ENCODE measurements at places on chromosomes 12 and 14.
A peak's percentile ranks its signal among the peaks of the same experiment; 100 is the strongest.

GRCh38 chr12:47888153-47888819, 16.5 kb downstream of the VDR start:
- no peak for DNase-seq

DNA sequence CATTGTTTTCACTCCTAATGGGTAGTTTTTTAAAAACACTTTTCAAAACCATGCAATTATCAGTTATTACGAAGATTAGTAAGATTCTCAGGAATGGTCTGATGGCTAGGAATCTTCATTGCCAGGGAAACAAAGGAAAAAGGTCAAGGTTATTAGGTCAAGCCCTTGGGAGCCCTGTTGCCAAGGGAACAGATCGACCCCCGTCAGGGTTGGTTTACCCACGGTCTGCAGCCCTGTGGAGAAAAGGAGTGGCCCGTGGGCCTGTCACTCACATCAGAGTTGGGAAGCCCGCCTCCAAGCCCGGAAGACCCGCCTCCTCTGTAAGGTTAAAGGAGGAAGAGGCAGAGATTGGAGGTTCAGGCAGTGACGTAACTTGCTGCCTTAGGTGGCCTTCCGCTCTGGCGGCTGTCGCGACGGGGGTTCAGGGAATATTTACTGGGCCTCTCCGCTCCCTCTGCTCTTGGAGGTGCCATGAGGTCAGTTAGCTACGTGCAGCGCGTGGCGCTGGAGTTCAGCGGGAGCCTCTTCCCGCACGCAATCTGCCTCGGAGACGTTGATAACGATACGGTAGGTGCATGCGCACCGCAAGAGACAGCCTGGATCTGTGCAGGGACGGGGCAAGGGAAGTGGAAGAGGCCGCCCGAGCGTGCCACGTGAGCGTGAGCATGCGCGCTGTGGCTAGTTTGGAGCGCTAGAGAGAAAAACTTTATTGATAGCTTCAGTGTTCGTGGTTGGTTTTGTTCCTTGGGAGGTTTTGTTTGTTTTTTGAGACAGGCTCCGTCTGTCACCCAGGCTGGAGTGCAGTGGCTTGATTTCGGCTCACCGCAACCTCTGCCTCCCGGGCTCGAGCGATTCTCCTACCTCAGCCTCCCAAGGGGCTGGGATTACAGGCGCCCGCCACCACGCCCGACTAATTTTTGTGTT, at the start of gene ITFG2:
Gene ITFG2, plus strand, starts transcription at position 379 of the 924 bp plus-strand sequence. Its CDS starts 93 bp downstream, at position 472.
- DNase-seq, result peak; percentile 95

DNA sequence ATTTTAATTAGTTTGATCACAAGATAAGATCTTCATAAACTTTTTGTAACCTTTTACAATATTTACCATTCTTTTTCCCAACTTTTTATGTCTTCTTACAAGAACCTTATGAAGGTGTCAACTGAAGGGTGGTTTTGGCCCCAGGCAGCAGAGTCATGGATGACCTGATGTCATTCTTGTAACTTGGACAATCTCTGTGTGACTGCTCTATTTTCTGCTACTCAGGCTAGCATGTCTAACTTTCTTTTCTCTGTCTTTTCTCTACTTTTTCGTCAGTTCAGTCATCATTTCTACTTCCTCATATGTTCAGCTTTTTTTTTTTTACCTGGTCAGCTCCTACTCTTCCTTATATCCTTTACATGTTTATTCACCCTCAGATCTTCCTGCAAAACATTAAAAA, 150.7 kb upstream of the PTPRQ start:
- DNase-seq, result no peak

DNA sequence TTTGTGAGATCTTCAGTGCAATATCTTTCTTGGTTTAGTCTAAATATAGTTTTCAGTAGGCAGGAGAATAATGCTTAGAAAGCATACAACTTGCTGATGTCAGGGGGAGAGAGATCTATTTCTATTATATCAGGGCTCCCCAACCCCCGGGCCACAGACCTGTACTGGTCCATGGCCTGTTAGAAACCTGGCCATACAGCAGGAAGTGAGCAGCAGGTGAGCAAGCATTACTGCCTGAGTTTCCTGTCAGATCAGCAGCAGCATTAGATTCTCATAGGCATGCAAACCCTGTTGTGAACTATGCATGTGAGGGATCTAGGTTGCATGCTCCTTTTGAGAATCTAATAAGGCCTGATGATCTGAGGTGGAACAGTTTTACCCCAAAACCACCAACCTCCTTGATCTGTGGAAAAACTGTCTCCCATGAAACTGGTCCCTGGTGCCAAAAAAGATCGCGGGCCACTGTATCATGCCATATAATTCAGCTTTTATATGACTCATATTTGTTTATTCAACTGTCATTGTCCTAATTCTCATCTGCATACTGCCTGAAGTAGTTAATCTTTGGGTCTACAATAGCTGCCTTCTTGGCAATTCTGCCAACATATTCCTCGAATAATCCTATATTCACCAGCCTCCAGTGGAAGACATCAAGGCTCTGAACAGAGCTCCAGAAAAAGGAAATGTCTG, 163.6 kb upstream of the DYRK2 start:
- DNase-seq, result no peak

- no peak for DNase-seq
Measured at GRCh38 chr12:6215932-6216494, 15.8 kb downstream of the CD9 start.

DNA sequence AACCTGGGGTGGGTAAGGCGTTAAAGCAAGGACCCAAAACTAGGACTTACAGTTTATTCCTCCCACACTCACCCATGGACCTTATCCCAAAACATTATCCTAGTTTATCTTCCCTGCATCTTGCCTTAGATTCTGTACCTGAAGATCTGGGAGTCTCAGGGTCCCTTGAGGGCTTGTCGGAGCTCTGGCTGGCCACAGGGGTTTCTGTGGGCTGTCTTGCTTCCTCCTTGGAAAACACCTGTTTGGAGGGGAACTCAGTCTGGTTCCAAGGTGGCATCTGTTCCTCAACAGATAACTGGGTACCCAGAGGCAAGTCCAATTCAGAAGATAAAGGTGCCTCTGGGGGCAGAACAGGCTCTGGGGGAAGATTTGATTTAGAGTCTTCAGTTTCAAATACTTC, 1.7 kb downstream of the CDCA3 start:
- no peak for DNase-seq

GRCh38 chr12:75959060-75959459, 72.5 kb downstream of the PHLDA1 start:
- DNase-seq, result no peak

DNA sequence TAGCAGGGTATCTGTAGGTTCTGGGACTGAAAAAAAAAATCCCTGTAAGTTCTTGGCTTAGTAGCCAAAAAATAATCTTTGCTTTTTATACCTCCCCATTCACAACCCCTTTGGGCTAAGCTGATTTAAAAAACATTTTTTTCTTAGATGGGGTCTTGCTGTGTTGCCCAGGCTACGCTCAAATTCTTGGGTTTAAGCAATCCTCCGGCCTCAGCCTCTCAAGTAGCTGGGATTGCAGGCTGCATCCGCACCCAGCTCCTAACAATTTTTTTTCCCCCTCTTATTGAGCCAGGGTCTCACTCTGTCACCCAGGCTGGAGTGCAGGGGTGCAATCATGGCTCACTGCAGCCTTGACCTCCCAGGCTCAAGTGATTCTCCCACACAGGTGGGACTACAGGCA, 9.1 kb upstream of the ISM2 start:
- no peak for DNase-seq

DNA sequence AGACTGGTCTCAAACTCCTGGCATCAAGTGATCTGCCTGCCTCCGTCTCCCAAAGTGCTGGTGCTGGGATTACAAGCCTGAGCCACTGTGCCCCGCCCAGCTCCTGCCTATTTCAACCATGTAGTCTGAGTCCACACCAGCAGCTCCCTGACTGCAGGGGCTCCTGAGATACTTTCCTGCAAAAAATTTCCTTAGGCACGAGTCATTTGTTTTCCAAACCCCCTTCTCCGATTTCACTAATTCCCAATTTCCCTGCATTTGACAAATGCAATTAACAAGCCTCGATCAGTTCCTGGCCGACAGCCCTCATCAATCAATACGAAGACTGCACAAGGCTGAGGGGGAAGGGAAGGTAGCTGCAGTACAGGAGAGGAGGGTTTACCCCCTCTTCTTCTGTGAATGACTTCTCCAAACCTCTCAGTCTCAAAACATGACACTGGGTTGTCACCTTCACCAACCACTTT, 10.1 kb downstream of the PSMB5 start:
- DNase-seq, result no peak

- no peak for DNase-seq
Measured at GRCh38 chr12:39873065-39873464, 232.8 kb downstream of the SLC2A13 start.

GRCh38 chr14:92578511-92578910, 64.9 kb downstream of the RIN3 start:
- no peak for DNase-seq

DNA sequence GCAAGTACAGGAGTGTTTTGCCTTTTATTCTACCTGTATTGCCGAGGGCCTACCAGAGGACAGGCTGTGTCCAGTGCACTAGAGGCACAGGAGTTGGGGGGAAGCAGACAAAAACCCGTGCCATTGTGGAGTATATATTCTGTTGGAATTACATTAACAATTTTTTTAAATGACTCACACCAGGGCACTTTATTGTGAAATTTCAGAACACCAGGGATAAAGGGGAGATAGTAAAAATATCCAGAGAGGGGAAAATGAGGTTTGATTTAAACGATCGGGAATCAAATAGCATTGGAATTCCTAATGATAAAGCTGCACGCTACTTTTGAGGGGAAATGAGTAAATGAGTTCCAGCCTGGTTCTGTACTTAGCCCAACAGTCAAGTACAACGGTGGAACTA, 123.2 kb downstream of the PELI2 start:
- DNase-seq, result no peak

DNA sequence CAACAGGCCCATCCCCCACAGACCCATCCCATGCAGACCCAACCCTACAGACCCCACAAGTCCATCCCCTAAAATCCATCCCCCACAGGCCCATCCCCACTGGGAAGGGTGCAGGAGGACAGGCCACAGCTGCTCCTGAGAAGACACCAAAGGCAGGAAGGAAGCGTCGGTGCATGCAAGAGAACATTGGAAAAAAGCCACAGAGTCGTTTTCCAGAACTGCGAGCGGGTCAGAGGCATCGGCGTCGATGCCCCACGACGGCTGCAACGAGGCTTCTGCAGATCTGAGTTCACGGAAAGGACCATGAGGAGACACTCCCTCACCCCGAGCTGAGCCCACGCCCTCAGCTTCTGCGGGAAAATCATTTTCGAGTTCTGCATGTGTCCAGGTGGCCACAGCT, 59.6 kb upstream of the GALNT9 start:
- no peak for DNase-seq

DNA sequence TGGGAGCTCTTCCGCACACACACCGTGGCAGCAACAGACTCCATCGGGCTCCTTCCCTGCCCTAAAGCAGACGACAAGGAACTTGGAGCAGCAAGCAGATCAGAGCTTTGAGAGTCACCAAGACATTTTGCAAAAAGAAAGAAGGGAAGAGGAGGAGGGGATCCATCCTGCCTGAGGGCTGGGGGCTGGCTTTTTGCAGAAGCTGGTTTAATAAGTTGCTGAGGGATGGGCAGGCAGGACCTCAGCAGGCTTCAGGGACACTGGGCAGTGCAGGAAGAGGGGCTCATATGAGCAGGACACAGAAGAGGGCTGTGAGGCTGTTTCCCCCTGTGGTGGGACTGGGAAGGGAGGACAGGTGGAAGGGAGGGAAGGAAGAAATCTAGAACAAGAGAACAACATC, 133.4 kb upstream of the GSC start:
- DNase-seq, result no peak

GRCh38 chr14:76682367-76682766, 78.9 kb upstream of the VASH1 start:
- DNase-seq, result no peak

DNA sequence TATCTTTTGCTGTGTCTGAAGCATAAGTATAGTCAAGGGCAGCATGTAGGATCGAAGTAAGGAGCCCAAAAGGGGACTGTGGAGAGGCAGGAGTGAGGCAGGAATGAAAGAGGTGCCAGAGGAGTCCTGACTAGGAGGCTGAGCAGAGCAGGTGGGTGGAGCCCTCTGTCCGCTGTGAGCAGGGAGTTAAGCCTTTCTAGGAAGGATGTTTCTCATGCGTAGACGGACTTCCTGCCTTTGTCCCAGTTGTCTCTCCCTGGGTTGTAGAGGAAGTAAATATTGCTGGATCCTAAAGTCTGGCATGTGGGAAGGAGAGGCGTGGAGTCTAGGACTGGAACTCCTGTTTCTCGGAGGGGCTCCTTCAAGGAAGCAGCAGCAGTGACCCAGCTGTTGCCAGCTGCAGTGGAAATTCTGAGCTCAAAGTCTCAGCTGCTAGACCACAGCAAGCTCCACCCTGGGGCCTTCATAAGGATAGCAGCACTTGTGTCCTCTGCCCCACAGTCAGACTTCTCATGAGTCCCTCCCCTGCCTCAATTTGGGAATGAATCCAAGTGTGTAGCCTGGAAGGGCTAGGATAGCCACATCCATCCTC, 44.0 kb downstream of the RBMS2 start:
- DNase-seq, result no peak

DNA sequence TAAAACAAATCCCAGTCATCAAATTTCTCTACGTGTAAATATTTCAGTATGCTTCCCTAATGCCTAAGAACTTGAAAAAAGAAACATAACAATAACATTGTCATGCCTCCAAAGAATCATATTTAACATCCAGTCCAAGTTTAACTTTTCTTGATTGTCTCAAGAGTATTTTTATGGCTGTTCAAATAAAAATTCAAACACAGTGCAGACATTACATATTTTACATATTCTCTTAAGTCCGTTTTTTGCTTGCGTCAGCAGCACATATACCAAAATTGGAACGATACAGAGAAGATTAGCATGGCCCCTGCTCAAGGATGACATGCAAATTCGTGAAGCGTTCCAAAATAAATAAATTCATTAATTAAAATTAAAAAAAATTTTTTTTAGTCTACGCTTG, 23.3 kb upstream of the EEA1 start:
- DNase-seq, result no peak

- DNase-seq, result no peak
Measured at GRCh38 chr12:50101663-50102062, 2.1 kb upstream of the GPD1 start.

GRCh38 chr14:24425704-24426103, 3.8 kb downstream of the CBLN3 start:
- DNase-seq, result no peak

DNA sequence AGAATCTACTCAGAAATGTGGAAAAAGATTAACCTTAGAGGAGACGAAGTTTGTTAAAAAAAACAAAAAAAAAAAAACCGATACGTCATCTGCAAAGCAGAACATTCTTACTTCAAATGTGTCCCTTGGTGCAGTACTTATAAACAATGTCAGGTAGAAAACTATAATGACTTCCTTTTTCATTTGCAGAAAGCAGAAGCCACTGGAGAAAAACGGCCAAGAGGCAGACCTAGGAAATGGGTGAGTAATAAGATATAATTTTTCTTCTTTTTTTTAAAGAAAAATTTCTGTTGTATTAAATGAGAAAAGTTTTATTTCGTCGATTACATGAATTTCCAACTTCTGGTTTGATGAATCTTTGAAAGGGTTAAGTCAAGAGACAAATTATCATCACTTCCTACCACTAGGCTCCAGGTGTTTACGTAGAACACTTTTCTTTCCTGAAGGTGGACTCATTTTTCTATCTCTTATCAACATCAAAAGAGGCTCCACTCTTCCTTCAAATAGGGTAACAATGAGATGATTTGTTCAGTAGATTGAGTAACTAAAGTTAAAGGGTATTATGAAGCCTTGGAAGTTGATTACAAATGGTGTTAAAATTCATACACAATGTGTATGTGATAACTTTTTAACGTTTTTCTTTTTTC, 14.2 kb downstream of the HMGA2 start:
- no peak for DNase-seq

- DNase-seq, result no peak
Measured at GRCh38 chr14:45902241-45902640, 649.2 kb upstream of the MIS18BP1 start.
